ENCODE measurements at places on chromosomes 5 and 9.

- DNase-seq = no peak
These were observed 24.0 kb downstream of the LIX1 start for GRCh38 chr5:97118261-97119006.

- DNase-seq = peak; percentile 14
These were observed 60.6 kb downstream of the DIAPH1 start for GRCh38 chr5:141558150-141558549.

DNA sequence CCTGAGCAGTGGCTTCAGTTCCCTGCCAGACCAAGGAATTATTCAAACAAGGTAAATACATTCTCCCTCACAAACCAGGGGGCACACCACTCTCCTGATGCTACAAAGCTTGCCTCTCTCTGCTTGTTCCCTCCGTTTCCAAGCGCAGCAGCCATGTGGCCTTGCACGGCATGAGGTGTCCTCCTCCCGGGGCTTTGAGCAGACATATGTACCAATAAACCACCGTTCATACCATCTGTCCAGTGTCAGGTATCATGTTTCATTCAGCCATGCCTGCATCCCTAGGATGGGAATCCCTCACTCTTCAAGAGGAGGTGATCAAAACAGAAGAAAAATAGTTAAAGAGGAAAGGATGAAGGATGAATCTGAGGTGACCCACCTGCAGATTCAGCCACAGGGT lies 282.7 kb downstream of the ENC1 start:
- DNase-seq = no peak

DNA sequence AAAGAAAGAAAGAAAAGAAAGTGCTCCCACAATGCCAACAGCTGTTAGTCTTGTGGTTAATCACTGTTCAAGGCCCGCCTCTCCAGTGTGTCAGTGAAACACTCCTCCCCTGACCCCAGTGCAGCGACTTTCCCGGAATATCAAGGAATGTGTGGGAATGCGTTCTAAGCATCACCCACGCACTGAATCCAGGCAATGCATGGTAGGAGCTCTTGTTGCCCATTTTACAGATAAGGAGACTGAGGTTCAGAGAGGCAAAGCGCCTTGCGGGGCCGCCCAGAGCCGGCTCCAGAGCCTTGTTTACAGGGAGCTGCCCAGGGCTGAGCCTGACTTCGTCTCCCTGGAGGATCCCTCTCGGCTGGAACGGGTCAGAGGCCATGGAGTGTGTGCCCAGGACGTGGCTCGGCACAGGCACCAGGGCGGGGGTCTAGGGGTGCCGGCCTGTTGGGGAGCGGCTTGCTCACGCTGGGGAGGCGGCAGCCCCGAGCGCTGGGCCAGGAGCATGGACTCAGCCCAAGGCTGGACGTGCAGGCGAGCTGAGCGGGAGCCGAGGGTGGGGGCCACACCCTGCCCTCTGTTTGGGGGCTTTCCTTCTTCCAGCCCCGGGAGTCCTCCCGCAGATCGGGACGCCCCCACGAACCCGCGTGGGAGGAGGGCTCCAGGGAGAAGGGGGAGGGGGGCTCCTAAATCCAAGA lies 823 bp downstream of the ST6GALNAC6 start:
- DNase-seq = peak; percentile 94
